ENCODE measurements at places on chromosomes 11 and 22. TPM values are rescaled to one million over a fixed set of nuclear protein-coding genes. Genes with fewer than 3 reads are reported as not detected.

DNA sequence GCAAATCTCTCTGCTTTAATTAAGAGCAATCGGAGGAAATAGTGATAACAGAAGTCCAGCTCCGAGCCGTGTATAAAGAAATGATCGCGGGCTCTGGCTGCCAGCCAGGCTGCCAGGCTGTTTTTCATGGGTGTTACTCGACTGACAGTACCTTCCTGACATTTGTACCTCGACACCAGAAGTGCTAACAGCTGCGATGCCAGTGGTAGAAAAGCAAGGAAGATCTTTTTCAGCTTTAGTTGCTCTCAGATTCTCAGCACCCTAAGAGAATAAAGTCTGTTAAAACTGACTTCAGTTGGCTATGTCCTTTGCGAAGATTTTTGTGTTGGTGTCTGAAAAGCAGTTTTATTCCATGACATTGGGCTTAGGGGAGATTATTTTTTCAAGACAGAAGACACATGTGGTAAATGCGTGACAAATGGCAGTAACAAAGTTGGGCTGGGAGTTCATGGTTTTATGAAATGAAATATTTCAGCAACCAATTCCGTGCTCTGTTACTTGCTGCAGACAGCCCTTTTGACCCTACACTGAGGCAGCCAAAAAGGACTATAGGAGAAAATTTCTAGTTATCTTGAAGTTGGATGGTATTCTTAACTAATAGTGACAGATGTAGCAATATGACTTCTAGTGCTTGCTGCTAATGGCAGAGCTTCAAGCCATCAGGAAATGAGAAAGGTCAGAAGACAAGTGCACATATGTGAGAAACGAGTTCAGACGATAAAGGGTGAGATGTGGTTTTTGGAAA is 296.2 kb downstream of the CNTN5 start:
- no peak for DNase-seq

- no peak for DNase-seq
Observed at GRCh38 chr11:76786016-76786415, 2.9 kb downstream of the TSKU start.

DNA sequence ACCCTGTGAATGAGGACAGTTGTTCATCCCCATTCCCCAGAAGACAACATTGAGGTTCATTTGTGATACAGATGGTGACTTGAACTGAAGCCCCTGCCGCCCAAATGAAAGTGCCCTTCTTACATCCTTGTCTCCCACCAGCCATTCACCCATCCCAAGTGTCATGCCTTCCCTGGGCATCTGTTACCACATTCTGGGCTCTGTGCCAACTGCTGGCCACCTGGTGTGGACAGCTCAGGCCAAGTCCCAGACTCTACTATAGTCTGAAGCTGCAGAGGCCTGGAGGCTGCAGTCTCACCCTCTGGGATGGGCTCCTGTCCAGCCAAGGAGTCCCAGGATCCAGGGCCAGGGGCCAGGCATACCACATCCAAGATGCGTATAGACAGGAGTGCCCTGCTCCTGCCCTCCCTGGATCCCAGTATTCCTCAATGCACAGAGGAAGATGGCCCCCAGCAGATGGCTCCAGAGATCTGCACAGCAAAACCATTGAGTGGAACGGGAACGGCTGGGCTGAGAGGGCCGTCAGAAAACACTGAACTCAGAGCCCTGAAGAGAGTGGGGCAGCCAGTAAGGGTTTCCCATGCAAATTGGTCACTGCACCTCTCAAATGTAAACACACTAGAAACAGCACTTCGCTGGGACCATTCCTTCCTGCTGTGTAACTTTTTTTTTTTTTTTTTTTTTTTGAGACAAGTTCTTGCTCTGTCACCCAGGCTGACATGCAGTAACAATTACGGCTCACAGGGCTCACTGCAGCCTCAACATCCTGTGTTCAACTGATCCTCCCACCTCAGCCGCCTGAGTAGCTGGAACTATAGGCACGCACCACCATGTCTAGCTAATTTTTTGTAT is 22.8 kb downstream of the ARRB1 start:
- DNase-seq = peak; percentile 71

GRCh38 chr11:69801513-69802335 is 17.5 kb downstream of the FGF3 start:
- DNase-seq = peak; percentile 95

GRCh38 chr11:78138694-78139421 is 568 bp downstream of the ALG8 start:
- DNase-seq = no peak

DNA sequence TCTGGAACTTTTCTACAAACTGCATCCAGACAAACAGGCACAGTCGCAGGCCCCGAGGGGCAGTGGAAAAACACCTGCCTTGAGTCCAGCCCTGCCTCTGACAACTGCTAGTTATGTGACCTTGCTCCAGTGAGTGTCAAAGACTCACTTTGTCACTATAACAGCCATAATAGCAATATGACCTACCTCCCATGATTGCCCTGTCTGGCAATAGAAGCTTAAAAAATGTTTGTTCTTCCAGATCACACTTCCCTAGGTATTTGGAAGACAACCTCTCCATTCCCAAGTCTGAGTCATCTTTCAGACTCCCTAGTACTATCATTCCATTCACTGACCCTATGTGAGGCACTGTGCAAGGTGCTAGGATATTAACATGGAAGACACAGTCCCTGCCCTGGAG is 74.5 kb downstream of the RPL27A start:
- DNase-seq = no peak

GRCh38 chr11:73671701-73672100 is 25.3 kb downstream of the PLEKHB1 start:
- DNase-seq = no peak

- peak; percentile 41 for DNase-seq
Observed at GRCh38 chr11:9060700-9061111, 30.7 kb downstream of the SCUBE2 start.

GRCh38 chr11:44120169-44120568 is 24.7 kb downstream of the EXT2 start:
- DNase-seq = no peak

- peak; percentile 44 for DNase-seq
Observed at GRCh38 chr11:34149786-34150185, 44.4 kb downstream of the NAT10 start.

DNA sequence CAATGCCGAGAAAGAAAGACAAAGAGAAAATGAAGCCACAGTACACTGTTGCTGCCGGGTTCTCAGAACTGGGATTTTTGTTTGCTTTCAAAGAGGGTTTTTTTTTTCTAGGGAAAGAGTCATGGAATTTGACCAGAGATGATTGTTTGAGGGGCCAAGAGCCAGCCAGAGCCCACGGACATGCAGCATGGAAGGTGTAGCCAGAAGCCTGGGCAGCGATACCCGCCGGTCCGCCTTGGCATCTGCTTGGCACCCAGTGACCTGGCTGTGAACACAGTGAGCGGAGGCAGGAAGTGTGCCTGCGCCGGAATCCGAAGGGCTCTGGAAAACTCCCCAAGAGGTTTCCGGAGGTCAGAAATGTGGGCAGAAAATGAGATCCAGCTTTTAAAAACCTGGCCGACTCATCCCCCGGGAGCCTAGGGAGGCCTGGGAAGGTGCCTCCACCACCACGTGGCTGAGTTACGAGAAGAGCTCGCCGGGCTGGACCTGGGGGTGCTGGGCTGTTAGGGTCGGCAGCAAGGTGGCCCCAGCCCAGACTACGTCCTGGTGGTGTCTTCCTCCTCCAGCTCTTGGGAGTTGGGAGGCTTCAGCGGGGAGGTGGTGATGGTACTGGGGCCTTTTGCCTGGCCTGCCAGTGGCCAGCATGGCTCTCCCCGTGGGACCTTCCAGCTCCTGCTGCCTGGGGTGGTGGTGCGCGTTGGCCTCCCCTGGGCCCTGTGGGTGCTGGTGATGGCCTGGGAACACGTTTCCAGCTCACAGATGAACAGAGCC is 61.6 kb upstream of the PPARA start:
- no peak for DNase-seq

DNA sequence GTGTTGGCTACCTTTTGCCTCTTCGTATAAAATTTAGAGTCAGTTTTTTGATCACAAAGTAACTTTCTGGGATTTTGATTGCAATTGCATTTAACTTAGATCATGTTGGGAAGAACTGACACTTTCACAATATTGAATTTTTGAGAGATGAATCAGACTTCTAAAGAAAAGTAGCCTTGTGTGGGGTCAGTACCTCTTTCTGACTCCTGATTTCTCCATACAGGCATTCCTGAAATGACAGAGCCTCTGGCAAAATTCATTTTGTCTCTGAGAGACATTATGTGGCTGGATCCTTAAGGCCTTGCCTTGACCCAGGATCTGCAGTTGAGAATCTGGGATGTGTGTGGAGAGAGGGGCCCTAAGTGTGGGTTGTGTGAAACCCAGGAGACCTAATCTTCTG is 37.8 kb downstream of the PPFIBP2 start:
- DNase-seq = no peak

- peak; percentile 78 for DNase-seq
Observed at GRCh38 chr11:12287374-12288211, 89.8 kb upstream of the PARVA start.

DNA sequence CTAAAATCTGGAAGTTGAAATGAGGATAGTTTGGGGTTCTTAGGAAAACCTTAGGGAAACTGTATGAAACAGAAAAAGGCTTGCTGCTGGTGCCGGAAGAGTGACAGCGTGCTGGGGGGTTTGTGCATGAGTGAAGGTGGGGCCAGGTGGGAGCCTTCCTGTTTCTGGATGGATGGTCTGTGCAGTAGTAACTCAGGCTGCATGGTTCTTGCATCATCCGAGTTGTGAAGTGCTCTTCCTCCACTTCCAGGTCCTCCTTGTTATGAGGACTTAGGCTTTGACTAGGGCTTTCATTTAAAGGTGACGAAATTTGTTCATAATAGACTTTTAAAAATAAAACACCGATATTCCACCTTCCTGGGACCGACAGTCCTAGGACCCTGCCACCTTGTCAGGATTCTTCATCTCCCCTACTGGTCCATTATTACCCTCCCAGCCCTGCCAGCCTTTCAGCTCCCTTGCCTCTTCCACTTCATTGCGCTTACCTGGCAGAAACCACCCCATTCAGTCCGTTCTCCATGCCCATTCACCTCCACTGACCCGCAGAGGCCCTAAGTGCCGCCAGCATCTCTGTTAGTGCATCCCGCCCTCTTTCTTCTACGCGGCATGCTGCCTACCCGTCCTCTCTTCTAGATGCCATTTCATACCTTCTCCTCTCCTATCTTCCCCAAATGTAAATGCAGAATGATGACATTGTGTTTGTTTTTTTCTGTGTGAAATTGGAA is 47.3 kb downstream of the PPFIA1 start:
- DNase-seq = no peak

DNA sequence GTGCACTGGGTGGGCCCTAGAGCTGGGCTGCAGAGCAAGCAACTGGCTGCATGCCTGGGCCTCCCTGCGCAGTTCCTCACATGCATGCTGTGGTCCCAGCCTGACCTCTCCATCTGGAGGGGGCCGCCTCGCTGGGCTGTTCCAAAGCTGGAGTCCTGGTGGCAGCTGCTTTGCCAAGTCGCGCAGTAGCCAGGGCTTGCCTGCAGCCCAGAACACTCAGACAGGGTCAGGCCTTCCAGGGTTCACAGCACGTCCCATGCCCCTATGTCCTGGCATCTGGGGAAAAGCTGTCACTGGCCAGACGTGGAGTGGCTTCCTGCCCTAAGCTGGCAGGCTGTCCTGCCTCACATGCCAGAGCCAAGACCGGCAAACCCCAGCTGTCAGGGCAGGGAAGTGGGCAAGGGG is 16.5 kb upstream of the CDC42EP2 start:
- DNase-seq = no peak

DNA sequence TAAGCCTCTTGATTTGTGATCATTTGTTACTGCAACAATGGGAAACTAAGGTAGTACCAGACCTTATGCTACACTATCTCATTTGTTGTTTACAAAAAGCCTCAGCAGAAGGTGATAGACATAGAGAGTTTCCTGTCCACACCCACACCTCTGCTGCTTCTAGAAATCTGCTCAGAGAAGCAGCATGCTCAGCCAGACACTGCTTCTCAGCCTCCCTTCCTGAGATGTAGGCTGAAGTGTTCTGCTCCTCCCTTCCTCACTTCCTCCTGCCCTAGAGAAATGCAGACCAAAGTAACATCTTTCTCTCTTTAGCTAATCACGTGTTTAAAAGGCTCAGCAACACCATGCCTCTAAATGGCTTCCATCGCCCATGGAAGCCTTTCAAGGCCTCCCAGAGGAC is 88.4 kb downstream of the SLC1A2 start:
- no peak for DNase-seq

DNA sequence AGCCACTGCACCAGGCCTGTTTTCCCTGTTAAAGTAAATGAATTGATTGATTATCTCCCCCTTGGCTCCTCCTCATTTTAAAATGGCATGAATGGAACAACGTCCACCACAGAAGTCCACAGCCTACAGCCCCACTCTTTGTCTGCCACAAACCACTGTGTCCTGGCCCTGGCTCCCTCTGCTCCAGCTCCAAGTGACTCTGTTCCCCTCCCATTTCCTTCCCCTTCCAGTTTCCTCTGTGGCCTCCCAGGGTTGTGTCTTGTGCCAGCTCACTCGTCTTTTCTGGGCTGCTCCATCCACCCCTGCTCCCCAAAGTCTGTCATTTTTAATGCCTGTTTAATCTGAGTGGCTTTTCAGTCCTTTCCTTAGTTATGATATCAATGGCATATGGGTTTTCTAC is 52.4 kb upstream of the CD5 start:
- no peak for DNase-seq

GRCh38 chr11:70610566-70611565 is 212.5 kb downstream of the CTTN start:
- no peak for DNase-seq

GRCh38 chr11:133163463-133164419 is 368.6 kb downstream of the OPCML start:
- no peak for DNase-seq

- no peak for DNase-seq
Observed at GRCh38 chr22:29944339-29944738, 61.4 kb downstream of the MTMR3 start.

DNA sequence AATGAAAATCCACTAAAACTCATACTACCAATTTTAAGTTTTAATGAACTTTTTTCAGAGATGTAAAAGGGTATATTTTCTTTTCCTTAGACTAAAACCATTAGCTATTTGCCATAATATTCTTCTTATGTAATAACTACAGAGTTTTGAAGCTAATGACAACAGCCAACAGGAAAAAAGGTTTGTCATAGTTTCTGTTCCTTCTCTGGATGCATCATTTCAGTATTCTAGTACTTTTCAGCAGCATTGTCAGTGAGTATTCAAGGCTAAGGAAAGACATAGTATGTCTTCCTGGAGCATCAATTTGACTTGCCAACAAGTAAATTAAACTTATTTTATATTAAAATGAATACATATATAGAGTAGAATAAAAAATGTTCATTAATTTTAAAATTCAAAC is 166.0 kb downstream of the METTL15 start:
- DNase-seq = no peak

GRCh38 chr22:47929073-47929472 is 1166.6 kb downstream of the TBC1D22A start:
- no peak for DNase-seq

- no peak for DNase-seq
Observed at GRCh38 chr22:34798605-34799004, 267.4 kb upstream of the ISX start.

The DEUP1 gene
- total RNA-seq = 0.44 TPM

The SCGB1C1 gene
- total RNA-seq = not detected

The GSTT2 gene
- total RNA-seq = 1.1 TPM

The PPP1CA gene
- total RNA-seq = 222 TPM

The MISFA gene
- 3.2 TPM for total RNA-seq

The TRIM51 gene
- total RNA-seq = not detected
